Activated T-helper 1 cell treated with anti-CD3 and anti-CD28 coated beads, Interleukin-12 subunit alpha, Interleukin-12 subunit beta, Interleukin-2, Interleukin-4 antibody, amounts not matched to agents 30 ng/mL and 10 ng/mL and 1 ng/mL, durations not matched to agents 14 hours and 24 hours and 36 hours (primary cell): ENCODE measurements at places on chromosomes 12 and 14. TPM values are rescaled to one million over a fixed set of nuclear protein-coding genes. Genes with fewer than 3 reads are reported as not detected.
A peak's percentile ranks its signal among the peaks of the same experiment; 100 is the strongest.

- H3K4me1 ChIP-seq: no peaks in the 10 kb centered on the region
- DNase-seq: no peak
- H3K4me3 ChIP-seq: no peak overlapping the region
- H3K27me3 ChIP-seq: peaks cover 4% of the 10 kb centered on the region
Observed at GRCh38 chr12:56389412-56389811, 26.8 kb upstream of the APOF start.

DNA sequence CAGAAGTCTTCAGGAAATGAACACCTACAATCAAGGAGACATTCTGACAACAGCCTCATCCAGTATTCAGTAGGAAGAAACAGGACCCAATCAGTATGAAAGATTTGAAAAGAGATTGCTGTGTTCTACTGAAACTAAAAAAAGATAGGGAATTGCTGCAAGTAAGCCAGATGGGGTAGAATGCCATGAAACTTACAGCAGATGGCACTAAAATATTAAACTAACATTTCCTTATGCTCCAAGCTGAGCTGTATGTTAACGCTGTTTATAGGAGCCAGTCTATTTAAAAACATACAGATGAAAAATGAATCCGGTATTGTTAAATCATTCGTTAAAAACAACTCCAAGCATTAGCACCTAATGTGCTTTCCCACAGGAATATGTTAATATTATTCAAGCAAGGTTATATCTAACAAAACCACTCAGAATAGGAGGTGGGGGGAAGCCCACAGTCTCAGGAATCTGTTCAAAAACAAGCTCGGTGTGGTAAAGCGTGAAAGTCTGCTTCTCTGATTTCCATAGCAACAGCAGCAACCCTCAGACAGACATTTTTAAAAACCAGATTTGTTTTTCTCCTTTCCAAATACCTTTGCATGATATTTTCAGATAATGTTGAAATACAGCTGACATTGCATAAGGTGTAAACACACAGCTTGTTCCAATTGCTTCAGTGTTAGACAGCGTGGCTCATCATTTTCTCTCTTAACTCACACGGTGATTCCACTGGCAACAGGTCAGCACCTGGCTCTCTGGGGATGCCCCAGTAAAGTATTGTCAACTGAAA is 131.4 kb upstream of the CCDC175 start:
- no peaks in the 10 kb centered on the region for H3K36me3 ChIP-seq
- no peaks in the 10 kb centered on the region for H3K27me3 ChIP-seq
- DNase-seq: no peak
- H3K4me3 ChIP-seq: no peak overlapping the region
- no peaks in the 10 kb centered on the region for H3K4me1 ChIP-seq

- H3K4me3 ChIP-seq: no peak overlapping the region
- DNase-seq: no peak
- peak overlapping the region; percentile 85 for H3K27ac ChIP-seq
- peaks cover 40% of the 10 kb centered on the region for H3K36me3 ChIP-seq
- H3K4me1 ChIP-seq: peaks cover 9% of the 10 kb centered on the region
Observed at GRCh38 chr12:113932381-113933196, 33.5 kb downstream of the RBM19 start.

DNA sequence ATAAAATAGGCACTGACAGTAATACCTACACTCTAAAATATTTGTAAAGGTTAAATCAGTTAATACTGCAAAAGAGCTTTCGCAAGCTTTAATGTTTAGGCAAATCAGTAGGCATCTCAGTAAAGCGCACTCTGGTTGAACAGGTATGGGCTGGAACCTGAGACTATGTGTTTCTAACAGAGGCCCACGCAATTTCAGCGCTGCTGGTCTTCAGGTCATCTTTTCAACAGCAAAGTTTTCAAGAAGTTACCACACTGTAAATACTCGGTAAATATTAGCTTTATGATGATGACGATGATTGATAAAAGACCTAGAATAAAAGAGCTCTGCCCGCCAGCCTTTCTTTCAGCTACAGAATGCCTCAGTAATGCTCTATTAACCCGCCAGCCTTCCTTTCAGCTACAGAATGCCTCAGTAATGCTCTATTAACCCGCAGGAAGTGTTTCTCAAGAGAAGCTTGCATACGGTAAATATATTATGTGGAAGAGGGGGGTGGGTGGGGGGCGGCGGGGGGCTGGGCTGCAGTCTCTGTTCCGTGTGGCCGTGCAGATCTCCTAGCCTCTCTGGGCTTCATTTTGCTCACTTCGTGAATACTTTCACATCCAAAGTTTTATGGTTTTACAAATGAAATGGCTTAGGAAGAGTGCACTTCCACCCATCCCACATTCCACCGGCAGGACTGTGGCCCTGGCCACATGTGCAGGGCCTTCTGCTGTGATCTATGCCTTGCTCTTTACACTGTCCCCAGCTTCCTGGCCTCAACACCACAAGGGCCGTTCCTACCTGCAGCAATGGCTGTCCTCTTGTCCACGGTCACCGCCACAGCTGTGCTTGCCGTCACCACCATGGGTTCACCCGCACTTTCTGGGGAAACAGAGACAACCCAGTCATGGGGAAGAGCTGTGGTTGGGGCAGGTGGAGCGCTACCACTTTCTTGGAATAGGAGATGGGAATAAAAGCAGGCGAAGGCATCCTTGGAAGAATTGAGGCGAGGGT is 19.9 kb downstream of the LRTM2 start:
- H3K4me3 ChIP-seq: no peak overlapping the region
- H3K27me3 ChIP-seq: no peaks in the 10 kb centered on the region
- no peaks in the 10 kb centered on the region for H3K36me3 ChIP-seq
- H3K4me1 ChIP-seq: no peaks in the 10 kb centered on the region

DNA sequence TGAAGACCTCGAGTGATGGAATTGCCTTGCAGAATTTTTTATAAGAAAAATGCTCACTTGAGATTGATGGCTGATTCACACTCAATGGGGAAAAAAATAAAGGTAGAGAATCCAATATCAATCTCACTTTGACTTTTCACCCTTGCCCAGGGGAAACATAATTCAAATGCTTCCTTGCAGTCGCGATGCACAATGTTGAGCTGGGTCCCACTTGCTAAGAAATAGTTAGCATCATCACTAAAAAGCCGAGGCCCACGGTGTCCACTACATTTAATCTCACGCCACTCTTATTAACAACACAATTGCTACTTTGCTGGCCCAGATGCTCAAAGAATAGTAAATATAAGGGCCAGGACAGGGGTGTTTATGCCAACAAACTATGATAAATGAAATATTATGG is 223.4 kb downstream of the SPTSSA start:
- H3K27ac ChIP-seq: no peak overlapping the region
- H3K27me3 ChIP-seq: peaks cover 13% of the 10 kb centered on the region
- no peaks in the 10 kb centered on the region for H3K4me1 ChIP-seq

- H3K27ac ChIP-seq: no peak overlapping the region
- no peak overlapping the region for H3K4me3 ChIP-seq
- H3K4me1 ChIP-seq: no peaks in the 10 kb centered on the region
Observed at GRCh38 chr12:20259786-20260185, 108.6 kb upstream of the PDE3A start.

GRCh38 chr12:106291342-106291741 is 11.2 kb upstream of the TCP11L2 start:
- no peak overlapping the region for H3K27ac ChIP-seq
- no peaks in the 10 kb centered on the region for H3K36me3 ChIP-seq
- H3K4me1 ChIP-seq: peaks cover 13% of the 10 kb centered on the region
- no peak for DNase-seq

DNA sequence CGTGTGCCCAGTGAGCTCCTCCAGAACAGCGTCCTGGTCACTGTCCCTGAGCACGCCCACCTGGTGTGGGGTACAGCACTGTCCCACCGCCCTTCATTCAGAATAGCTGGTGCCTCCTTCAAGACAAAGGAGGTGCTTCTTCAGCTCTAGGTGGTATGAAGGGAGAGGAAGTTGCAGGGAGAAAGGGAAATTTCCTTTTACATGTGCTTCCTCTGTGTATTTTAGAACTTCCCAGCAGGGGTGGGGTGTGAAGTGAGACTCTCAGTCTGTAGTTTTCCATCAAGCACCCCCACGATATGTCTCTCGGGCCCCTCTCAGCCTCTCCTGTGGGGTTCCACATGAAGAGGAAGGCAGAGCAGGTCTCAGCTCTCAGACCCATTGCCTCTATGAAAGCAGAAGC is 1.2 kb upstream of the SLC6A12 start:
- H3K4me1 ChIP-seq: no peaks in the 10 kb centered on the region
- no peaks in the 10 kb centered on the region for H3K36me3 ChIP-seq
- H3K4me3 ChIP-seq: no peak overlapping the region
- no peak for DNase-seq
- peaks cover 1% of the 10 kb centered on the region for H3K27me3 ChIP-seq

DNA sequence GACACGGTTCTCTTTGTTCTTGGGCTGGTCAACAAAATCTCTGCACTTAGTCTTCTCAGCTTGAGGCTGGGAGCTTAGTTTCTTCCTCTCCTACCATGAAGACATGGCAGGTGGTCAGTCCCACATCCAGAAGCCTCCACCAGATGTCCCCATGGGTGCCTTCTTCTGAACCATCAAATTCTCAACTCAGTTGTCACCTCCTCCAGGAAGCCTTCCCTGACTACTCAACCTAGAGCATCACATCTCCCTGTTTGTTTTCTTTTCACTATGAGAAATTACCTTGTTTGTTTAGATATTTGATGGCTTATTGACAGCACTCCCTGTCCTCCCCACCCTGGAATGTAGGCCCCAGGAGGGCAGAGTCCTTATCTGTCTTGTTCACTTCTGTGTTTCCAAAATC is 84.4 kb downstream of the TBX5 start:
- no peaks in the 10 kb centered on the region for H3K36me3 ChIP-seq
- H3K27me3 ChIP-seq: no peaks in the 10 kb centered on the region
- H3K4me1 ChIP-seq: no peaks in the 10 kb centered on the region

DNA sequence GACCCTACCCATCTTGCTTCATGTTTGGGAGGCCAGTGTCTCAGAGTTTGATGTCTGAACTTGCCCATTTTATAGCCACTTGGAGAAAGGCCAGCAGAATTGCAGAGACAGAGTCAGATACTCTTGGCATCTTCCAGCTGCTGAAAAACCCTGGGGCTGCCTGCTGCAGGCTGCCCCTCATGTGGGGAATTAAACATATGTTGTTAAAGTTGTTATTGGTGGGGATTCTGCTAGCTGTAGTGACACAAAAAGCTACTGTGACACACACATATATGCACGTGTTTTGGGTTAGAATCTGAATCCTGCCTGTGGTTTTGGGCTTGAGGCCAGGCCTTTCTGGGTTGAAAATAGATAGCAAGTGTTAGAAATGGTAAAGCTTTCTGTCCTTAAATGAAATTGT is 1288.4 kb downstream of the AACS start:
- no peak overlapping the region for H3K4me3 ChIP-seq
- no peak for DNase-seq
- no peaks in the 10 kb centered on the region for H3K4me1 ChIP-seq
- H3K27ac ChIP-seq: no peak overlapping the region
- H3K36me3 ChIP-seq: no peaks in the 10 kb centered on the region

Gene SAMD4A
- total RNA-seq: 1.8 TPM in 2 replicates

Gene SPIC
- total RNA-seq: not detected in 2 replicates
